EH (cell line): ENCODE measurements at places on chromosomes 11 and 22.
A peak's percentile ranks its signal among the peaks of the same experiment; 100 is the strongest.

- no peak for DNase-seq
These were observed 65.4 kb upstream of the ZC3H12C start for GRCh38 chr11:110027627-110028371.

- DNase-seq, result no peak
These were observed 22.8 kb downstream of the STIM1 start for GRCh38 chr11:3878258-3878584.

GRCh38 chr11:115168229-115168671, 336.0 kb downstream of the CADM1 start:
- DNase-seq, result peak; percentile 27

- DNase-seq, result no peak
These were observed 35.7 kb upstream of the ELF5 start for GRCh38 chr11:34549271-34549670.

DNA sequence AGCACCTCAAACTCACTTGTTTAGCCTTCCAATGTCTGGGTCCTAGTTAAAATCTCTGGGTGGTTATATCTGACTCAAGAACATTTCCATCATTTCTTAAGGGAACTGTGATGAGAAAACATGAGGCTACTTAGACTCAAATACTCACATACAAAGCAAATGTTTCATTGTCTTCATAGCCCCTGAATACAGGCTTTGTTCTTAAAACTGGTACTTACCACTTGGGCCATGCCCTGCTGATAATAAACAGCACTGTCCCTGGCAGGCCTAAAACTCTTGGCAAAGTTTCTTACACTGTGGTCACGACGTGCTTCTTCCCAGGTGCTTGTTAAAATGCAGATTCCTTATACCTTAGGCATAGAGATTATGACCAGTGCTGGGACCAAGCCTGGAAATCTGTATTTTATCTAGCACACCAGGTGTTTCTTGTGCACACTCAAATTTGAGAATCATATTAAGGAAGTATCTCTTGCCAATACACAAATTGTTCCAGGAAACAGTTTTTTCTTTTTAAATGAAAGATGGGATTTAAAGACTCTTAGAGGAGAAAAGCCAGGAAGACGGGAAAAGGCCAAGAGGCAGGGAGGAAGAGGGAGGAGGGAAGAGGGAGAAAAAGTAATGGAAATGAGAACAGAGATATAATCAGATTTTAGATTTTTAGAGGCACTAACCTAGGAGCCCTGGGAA, 287.9 kb upstream of the MPPED2 start:
- no peak for DNase-seq
